ENCODE measurements at places on chromosomes 6 and 20. TPM values are rescaled to one million over a fixed set of nuclear protein-coding genes. Genes with fewer than 3 reads are reported as not detected.

- no peak for DNase-seq
Measured at GRCh38 chr6:2768696-2769095, 3.5 kb downstream of the WRNIP1 start.

DNA sequence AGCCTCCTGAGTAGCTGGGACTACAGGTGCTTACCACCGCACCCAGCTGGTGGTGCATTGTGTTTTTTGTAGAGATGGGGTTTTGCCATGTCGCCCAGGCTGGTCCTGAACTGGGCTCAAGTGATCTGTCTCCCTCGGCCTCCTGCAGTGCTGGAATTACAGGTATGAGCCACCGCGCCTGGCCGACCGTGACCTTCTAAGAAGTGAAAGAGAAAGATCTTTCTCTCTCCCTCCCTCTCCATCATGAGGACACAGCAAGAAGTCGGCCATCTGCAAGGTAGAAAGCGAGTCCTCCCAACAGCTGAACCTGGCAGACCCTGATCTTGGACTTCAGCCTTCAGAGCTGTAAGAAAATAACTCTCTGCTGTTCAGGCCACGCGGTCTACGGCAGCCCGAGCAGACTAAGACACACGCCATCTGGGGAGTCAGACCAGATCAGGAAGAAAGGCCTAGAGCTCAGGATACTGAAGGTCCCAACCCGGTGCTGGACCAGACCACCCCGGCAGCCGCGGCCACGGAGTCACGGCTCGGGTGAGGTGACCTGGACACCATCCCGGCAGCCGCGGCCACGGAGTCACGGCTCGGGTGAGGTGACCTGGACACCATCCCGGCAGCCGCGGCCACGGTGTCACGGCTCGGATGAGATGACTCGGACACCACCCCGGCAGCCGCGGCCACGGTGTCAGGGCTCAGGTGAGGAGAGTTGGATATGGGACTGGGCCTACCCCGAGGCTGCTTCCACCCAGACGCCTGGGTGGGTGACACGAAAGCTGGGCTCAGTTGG lies 9.6 kb downstream of the GMEB2 start:
- DNase-seq: no peak

DNA sequence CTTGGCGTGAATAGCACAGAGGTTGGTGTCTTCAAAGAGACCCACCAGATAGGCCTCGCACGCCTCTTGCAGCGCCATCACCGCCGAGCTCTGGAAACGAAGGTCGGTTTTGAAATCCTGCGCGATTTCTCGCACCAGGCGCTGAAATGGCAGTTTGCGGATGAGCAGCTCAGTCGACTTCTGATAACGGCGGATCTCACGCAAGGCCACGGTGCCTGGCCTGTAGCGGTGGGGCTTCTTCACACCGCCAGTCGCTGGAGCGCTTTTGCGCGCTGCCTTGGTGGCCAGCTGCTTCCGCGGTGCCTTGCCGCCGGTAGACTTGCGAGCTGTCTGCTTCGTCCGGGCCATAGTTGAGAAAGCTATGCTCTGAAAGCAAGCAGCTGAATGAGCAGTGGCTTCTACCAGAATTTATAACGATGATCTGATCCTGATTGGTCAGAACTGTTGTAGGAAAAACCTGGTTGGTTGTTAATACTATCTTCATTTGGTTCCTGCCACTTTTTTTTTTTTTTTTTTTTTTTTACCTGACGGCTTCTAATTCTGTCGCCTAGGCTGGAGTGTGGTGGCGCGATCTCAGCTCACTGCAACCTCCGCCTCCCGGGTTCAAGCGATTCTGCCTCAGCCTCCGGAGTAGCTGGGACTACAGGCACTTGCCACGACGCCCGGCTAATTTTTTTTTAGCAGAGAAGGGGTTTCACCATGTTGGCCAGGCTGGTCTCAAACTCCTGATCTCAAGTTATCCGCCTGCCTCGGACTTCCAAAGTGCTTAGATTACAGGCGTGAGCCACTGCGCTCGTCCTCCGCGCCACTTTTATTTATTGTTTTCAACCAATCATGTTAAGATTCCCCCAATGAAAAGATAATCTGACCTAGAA lies 21.5 kb downstream of the OR2B2 start:
- no peak for DNase-seq

- no peak for DNase-seq
Measured at GRCh38 chr6:29509711-29510110, 22.0 kb upstream of the MAS1L start.

The DNAH8 gene
- not detected for total RNA-seq

Data from esophagus muscularis mucosa (tissue), 4 donors.